Activated CD8-positive, alpha-beta T cell treated with anti-CD3 and anti-CD28 coated beads, Interleukin-2, amount 10 ng/mL, durations not matched to agents 7 days and 5 days (primary cell): ENCODE measurements at places on chromosomes 5 and 9. TPM values are rescaled to one million over a fixed set of nuclear protein-coding genes. Genes with fewer than 3 reads are reported as not detected.

Gene STK32A
- not detected for total RNA-seq

Gene C8G
- 1.5 TPM for total RNA-seq

Gene PPP3R2
- total RNA-seq, result not detected

Gene PCDHGB7
- total RNA-seq, result not detected

Gene SPINK7
- total RNA-seq, result not detected

Gene INSL4
- not detected for total RNA-seq

Gene SHISAL2B
- total RNA-seq, result not detected

Gene NSG2
- total RNA-seq, result not detected

Gene ZNF300
- 0.45 TPM for total RNA-seq

Gene FCN1
- total RNA-seq, result not detected

Gene GRHPR
- total RNA-seq, result 62.3 TPM

Gene QRFP
- total RNA-seq, result not detected

Gene GRM6
- total RNA-seq, result not detected

Gene SLC34A1
- total RNA-seq, result 2.1 TPM

Gene SWI5
- total RNA-seq, result 12.2 TPM

Gene PFN3
- total RNA-seq, result not detected

Gene SLC25A25
- total RNA-seq, result 17.2 TPM

Gene URM1
- 78.9 TPM for total RNA-seq

Gene IL31RA
- not detected for total RNA-seq

Gene PITX1
- not detected for total RNA-seq

Gene LCN12
- 1.7 TPM for total RNA-seq

Gene PCDHGA1
- not detected for total RNA-seq

Gene NPM1
- total RNA-seq, result 1,308 TPM

Gene KCNT1
- not detected for total RNA-seq

Gene NUTM2F
- not detected for total RNA-seq

Gene SELENOP
- 0.55 TPM for total RNA-seq

Gene GPX3
- not detected for total RNA-seq

Gene BAAT
- total RNA-seq, result not detected

Gene ENTREP1
- not detected for total RNA-seq

Gene PCDHB1
- total RNA-seq, result not detected

Gene RAD17
- total RNA-seq, result 22.6 TPM

Gene SNX2
- 39.2 TPM for total RNA-seq

Gene PCDHGB4
- total RNA-seq, result not detected

Gene SPINK5
- not detected for total RNA-seq
